ENCODE measurements at places on chromosomes 11 and 22.

DNA sequence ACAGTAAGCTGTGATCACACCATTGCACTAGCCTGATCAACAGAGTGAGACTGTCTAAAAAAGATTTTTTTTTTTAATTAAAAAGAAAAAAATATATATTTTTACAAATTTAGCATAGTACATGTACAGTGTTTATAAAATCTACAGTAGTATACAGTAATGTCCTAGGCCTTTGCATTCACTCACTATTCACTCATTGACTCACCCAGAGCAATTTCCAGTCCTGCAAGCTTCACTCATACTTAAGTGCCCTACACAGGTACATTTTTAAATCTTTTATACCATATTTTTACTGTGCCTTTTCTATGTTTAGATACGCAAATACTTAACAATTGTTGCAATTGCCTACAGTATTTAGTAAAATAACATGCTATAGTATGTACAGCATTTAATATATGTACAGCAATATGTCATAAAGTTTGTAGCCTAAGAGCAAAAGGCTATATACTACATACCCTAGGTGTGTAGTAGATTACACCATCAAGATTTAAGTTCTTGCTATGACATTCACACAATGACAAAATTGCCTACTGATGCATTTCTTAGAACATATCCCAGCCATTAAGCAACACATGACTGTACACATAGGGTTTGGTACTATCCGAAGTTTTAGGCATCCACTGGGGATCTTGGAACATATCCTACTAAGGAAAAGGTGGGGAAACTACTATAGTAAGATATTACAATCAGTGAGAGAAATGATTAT is 22.8 kb downstream of the PIK3C2A start:
- no peak for DNase-seq

DNA sequence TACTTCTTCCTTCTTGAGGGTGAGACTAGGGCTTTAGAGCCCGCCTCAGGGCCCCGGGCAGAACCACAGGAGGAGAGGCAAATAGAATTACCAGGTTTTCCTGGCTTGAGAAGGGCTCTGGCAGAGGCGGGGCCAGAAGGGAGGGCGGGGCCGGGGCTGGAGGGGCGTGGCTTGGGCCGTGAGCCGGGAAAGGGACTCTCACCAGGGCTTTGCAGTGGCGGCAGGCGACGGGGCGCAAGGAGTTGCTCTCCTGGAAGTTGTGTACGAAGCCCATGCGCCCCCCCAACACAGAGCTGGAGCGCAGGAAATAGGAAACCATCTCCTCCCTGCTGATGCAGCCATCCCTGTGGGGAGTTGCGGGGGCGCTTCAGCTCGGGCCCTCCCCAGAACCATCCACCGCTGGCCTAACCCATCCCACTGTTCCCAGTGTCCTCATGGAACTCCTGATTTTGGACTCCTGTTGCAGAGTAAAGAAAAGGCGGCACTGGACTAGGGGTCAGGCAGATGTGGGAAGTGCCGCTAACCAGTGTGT is 6.9 kb upstream of the NRXN2 start:
- DNase-seq = no peak

DNA sequence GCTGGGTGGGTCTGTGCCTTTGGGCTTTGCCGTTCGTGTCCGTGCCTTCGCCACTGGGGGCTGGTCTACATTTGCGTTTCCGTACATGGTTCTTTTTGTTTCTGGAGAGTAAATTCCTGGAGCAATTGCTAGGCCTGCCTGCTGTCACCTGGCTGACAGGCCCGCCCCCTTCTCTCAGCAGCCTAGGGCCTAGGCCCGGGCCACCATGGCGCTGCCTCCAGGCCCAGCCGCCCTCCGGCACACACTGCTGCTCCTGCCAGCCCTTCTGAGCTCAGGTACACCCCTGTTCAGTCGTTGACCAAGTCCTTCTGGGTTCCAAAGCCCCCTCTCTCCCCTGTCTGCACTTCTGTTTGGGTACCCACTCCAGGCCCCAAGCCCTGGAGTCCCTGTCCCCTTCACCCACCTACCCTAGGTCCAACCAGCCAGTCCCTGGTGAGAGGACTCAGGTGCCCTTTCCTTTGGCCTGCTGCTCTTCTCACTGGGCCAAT is 649 bp downstream of the TMEM25 start:
- no peak for DNase-seq

GRCh38 chr11:35343033-35343598 is 76.2 kb downstream of the SLC1A2 start:
- DNase-seq = peak; percentile 12

DNA sequence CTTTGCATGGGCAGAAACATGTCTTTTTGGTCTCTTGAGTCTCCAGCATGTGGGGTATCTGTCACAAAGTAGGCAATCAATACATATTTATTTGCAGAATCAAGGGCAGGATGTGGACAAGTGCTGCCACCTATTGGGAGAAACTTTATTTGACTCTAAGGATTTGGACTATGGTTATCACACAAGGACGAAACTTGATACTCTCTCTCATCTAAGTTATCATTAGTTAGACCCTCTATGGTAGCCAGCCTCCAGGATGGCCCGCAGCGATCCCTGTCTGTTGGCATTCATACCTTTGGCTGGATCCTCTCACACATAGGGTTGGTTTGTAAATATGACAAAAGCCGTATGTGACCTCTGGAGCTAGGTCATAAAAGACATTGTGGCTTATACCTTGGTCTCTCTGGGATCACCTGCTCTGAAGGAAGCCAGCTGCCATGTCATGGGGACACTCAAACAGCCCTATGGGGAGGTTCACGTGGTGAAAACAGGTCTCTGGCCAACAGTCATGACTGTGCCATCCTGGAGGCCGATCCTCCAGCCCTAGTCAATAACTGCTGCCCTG is 1.1 kb upstream of the FBXO7 start:
- DNase-seq = peak; percentile 19

DNA sequence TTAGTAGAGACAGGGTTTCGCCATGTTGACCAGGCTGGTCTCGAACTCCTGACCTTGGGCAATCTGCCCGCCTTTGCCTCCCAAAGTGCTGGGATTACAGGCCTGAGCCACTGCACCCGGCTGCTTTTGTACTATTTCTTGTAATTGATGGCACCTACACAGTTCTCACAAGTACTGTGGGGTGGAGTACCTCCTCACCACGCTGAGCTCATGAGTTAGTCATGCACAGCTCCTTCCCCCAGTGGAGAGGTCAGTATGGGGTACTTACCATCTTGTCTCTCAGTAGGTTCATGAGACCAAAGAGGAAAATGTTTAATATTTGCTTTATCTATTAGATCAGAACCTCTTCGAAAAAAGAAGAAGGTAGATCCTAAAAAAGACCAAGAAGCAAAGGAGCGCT is 2.1 kb downstream of the MRPL40 start:
- no peak for DNase-seq

- DNase-seq = no peak
Measured at GRCh38 chr11:8260202-8260966, 3.3 kb downstream of the LMO1 start.

GRCh38 chr11:18307461-18308139 is 14.3 kb downstream of the HPS5 start:
- DNase-seq = no peak

DNA sequence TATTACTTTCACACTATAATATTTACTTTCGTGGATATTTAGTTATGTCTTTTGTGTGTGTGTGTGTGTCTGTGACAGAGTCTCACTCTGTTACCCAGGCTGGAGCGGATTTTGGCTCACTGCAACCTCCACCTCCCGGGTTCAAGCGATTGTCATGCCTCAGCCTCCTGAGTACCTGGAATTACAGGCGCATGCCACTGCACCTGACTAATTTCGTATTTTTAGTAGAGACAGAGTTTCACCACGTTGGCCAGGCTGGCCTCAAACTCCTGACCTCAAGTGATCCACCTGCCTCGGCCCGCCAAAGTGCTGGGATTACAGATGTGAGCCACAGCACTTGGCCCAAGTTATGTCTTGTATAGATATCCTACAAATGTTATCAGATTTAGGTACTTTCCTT is 9.9 kb downstream of the PISD start:
- no peak for DNase-seq

GRCh38 chr11:21412652-21413383 is 743.4 kb downstream of the NELL1 start:
- no peak for DNase-seq

GRCh38 chr11:59418156-59418555 is 8.1 kb downstream of the OR5A2 start:
- DNase-seq = no peak

DNA sequence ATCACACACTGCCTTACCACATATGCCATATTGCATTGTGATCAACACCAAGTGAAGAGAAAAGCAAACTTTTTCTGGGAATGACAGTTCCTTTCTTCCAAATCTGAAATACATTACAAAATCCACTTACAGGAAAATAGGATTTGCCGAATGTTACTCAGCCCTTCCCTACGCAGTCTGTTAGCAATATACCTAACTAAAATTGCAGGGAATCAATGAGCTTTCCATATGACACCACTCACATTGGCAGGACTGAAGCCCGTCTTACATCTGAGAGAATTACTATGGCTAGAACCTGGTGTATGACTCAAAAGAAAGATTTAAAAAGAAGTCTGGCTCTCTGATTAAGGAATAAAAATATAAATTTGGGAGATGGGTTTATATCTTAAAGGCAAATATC is 136.0 kb downstream of the LRRC4C start:
- no peak for DNase-seq

DNA sequence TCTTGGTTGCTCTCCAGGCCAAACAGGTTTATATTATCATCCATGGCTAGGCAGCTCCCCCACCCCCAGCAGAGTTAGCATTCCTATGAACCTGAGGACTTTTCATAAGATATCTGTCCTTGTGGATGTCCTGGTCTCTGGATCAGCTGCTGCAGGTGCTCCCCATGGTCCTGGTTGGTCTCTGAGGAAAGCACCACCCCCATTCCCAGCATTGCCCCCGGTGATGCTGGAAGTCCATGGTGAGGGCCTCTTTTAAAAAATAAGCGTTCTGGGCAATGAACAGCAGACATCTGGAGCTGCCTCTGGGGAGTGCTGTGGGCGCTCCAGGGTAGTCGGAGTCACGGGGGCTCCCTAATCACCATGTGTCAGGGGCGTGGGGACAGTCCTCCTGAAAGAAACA is 26.6 kb downstream of the DKK3 start:
- no peak for DNase-seq

DNA sequence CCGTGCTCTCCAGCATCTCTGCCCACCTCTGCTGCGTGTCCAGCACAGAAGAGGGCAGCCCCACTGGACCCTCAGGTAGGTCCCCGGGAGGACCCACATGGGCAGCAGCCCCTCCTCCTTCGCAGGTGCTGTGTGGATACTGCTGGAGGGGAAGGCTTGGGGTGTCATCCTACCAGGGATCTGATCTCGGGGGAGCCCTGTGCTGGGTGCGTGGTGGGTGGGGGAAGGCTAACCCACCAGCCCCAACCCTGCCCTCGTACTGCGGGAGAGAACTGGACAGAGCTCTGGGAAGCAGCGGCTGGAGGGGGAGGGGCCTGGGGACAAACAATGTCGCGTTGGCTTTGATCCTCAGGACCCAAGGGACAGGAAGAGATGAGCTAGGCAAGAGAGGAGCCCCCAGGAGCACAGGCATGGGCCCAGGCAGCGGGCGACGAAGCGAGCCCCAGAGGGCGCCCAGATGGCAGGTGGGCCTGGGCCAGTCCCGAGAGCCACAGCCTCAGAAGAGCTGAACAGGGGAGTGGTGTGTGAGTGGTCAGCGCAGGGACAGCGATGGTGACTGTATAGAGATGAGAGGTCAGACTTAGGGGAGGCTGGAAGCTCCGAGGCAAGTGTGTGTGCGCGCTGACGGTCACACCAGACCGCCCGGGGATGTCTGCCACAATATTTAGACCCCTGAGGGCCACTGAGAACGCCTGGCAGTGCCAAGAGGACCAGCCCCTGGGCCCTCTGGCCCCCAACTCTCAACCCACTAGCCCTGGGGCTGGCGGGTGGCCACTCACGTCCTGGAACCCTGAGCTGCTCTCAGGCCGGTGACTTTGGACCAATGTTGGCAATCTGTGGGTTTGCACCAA is 1.4 kb upstream of the PIM3 start:
- DNase-seq = no peak

GRCh38 chr11:35779409-35779808 is 116.8 kb downstream of the TRIM44 start:
- no peak for DNase-seq

GRCh38 chr22:32820131-32821119 is 18.9 kb downstream of the TIMP3 start:
- no peak for DNase-seq

DNA sequence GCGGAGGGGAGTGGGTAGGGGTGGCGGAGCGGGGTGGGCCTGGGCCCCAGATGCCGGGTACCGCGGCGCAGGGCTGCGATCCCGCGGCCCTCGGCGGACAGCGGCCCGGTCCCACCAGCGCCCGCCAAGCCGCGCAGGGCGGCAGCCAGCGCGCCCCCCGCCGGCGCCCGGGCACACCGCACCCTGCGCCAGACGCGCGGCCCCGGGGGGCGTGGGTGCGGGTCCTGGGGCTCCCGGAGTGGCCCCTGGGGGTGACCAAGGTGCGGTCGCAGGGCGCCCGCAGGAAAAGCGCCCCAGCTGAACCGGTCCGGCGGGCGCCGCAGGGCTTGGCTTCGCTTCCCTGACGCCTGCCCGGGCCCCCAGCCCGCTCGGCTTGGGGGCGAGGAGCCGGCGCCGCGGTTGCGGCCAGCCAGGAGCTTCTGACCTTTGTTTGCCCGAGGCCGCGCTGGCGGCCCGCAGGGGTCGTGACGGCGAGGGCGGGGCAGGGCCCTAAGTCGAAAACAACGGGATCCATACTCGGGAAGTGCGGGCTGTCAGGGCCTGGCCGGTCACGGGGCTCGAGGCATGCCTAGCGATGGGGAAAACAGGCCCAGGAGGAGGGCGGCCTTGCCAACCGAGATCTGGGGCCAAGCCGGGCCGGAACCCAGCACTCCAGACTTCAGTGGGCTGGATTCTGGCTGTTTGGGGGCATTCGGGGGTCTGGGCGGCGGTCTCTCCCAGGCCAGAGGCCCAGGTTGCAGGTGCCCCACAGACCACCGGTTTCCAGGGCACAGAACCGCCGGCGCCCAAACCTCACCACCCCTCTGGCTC is 581 bp upstream of the AP5B1 start:
- DNase-seq = no peak

DNA sequence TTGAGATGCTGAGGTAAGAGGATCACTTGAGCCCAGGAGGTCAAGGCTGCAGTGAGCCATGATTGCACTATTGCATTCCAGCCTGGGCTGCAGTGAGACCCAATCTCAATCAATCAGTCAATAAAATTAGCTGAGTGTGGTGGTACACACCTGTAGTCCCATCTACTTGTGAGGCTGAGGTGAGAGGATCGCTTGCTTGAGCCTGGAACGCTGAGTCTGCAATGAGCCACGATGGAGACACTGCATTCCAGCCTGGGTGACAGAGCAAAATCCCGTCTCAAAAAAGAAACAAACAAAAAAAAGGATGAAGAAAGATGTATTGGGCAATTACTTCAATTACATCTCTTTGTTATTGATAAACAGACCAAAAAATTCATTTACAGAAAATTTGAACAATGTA is 54.5 kb downstream of the MED15 start:
- no peak for DNase-seq

Data from stimulated activated CD8-positive, alpha-beta memory T cell treated with anti-CD3 and anti-CD28 coated beads, Interleukin-15, amount 100 ng/mL, for 48 hours (primary cell).